ENCODE measurements at places on chromosomes 5 and 9.

DNA sequence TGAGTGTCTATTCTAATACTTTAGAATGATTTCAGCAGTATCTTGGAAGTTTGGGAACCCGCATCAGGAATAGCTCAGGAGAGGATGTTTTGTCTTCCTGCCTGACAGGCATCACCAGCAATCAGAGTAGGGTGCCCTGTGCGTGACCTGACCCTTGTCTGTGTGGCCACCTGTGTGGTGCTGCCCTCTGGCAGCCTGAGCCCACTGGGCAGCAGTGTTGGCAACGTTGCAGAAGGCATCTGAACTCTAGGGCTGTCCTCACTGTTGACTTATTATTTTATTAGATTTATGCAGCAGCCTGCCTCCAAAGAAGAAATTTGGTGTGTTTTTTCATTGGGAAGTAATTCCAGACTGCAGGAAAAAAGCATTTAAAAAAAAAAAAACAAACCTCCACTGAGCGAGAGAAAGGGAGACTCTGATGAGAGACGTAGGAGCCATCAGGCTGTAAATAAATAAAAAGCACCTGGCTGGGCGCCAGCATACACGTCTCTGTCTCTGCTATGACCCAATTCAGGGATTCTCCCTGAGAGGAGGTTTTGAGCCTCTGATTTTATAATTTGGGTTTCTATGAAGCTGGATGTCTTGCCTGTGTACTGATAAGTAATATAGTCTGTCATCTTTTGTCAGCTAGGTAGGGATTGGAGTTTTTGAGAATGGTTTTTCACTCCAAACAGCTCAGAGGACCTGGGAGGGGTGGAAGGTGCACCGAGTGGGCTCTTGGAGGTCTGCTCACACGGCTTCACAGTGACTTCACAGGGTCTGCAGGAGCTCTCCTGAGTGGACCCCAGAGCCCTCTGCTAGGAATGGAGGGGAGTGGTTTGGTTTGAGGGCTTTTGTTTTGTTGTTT, 49.0 kb downstream of the FAM78A start:
- DNase-seq, result no peak

GRCh38 chr5:167814040-167814439, 477.4 kb upstream of the WWC1 start:
- DNase-seq, result no peak

DNA sequence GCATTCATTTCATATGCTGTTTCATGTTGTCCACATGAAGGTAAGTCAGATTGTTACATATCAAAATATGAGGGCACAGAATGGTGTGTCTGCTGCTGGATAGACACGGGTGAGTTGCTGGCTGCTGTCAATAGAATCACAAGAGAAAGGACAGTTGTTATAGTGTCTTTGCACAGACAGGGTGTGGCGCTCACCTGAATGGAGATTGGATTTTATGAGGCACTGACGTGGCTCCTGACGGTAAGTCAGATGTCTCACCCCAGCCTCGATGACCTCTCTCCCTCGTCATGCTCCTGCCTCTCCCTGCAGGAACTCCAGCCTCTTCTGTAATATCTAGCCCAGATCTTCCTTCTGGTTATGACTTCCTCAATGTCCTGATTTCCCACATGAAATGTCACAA, 75.4 kb upstream of the SELENOP start:
- DNase-seq, result no peak

GRCh38 chr5:96315431-96315830, 117.6 kb downstream of the PCSK1 start:
- DNase-seq, result no peak

DNA sequence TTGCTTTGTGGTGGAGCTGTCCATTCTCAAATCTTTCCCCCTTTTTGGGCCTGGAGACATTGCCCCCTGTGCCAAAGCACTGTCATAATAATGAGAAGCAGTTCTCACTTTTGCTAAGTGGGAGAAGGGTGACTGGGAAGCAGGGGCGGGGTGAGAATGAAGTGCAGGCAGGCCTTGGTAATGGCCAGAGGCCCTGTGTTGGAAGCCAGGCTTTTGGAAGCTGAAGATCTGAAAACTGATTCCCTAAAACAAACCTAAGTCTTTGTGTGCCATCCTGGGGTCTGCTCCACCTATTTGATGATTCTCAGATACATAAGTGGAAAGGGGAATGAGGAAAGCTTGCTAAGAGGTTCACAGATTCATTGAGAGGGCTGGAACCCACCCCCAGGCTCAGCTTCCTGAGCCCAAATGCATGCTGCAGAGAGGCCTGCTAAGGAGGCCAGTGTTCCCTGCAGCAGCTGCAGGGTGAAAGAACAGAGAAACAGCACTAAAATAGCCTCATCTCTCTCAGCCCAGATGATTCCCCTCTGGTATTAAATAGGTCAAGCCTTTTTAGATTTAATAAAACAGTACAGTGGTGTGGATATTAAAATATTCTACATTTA, 75.0 kb downstream of the NSG2 start:
- DNase-seq, result no peak

- no peak for DNase-seq
These were observed 159.1 kb downstream of the LURAP1L start for GRCh38 chr9:12933957-12934356.

DNA sequence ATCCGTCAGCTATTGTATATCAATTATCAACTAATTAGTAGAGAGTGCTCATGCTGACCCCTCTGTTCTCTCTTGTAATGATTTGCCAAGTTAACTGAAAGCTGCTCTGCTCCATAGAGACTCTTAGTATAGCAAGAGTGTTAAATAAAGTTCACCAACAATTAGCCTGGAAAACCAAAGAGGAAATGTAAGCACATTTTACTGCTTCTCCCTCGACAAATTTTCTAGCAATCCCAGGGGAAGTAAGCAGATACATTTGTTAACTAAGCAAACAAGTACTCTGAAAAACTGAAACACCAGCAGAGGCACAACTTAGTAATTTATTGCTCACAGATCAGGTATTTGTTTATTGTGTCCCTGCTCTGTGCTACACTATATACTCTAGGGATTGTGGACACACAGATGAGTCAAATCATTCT, 162.2 kb downstream of the GLIS3 start:
- no peak for DNase-seq

- no peak for DNase-seq
These were observed 1.7 kb downstream of the FREM1 start for GRCh38 chr9:14908295-14909180.

GRCh38 chr5:58259685-58260152, 200.2 kb downstream of the PLK2 start:
- DNase-seq, result no peak

- DNase-seq, result no peak
These were observed 61.9 kb upstream of the RUFY1 start for GRCh38 chr5:179488491-179488890.

GRCh38 chr5:10566543-10567068, 2.7 kb downstream of the ANKRD33B start:
- no peak for DNase-seq

- no peak for DNase-seq
These were observed 4.4 kb downstream of the ABL1 start for GRCh38 chr9:130839132-130840111.
